ENCODE measurements at places on chromosomes 3 and 15. TPM values are rescaled to one million over a fixed set of nuclear protein-coding genes. Genes with fewer than 3 reads are reported as not detected.

GRCh38 chr15:57135800-57136199 is 217.4 kb downstream of the TCF12 start:
- H3K27me3 ChIP-seq, result no peaks in the 10 kb centered on the region
- no peak for DNase-seq
- peaks cover 37% of the 10 kb centered on the region for H3K4me1 ChIP-seq
- no peak overlapping the region for H3K27ac ChIP-seq

DNA sequence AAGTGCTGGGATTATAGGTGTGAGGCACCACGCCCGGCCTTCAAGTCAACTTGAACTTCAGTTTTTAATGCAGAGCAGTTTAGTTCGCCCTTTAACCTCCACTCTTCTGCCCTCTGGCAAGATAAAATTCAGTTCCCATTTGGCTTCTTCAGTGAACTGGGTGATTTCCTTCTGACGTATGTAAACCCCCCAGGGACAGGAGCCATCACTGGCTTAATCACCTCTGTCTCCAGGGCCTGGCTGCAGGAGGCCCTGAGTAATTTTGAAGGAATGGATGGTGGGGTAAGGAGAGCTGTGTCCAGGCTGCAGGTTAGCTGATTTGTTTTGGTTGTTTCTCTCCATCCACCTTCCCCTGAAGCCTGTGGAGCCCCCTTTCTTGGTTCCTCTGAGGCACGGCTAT is 11.9 kb downstream of the MCM2 start:
- H3K27me3 ChIP-seq, result no peaks in the 10 kb centered on the region
- H3K4me3 ChIP-seq, result no peak overlapping the region
- peaks cover 7% of the 10 kb centered on the region for H3K4me1 ChIP-seq
- peaks cover 93% of the 10 kb centered on the region for H3K36me3 ChIP-seq
- H3K27ac ChIP-seq, result no peak overlapping the region

DNA sequence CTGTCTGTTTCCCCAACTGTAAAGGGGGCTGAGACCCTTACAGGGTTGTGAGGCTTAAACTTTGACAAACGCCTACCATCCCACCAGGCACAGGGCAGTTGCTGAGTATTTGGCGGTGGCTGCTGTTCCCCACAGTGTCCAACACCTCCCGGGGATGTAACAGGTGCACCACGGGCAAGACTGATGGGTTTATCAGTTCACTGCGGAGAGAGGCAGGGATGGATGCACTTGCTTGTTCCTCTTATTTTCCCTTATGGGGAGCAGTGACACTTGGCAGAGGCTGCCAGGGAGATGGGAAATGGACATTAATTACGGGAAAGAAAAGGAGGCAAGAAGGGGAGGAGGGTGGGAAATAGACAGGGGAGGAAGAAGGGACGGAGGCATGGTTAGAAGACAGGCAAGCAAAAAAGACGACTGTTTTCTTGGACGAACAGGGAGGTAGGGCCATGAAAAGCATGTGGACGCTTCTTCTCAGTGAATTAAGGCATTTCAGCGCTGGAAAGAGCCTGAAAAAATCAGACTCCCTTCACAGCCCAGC is 16.6 kb upstream of the ADIPOQ start:
- H3K36me3 ChIP-seq, result peaks cover 3% of the 10 kb centered on the region
- peaks cover 21% of the 10 kb centered on the region for H3K4me1 ChIP-seq
- no peak for DNase-seq

- H3K36me3 ChIP-seq, result no peaks in the 10 kb centered on the region
- no peaks in the 10 kb centered on the region for H3K27me3 ChIP-seq
- H3K4me1 ChIP-seq, result no peaks in the 10 kb centered on the region
- no peak for DNase-seq
These were observed 215.3 kb upstream of the ROBO1 start for GRCh38 chr3:79983118-79983517.

DNA sequence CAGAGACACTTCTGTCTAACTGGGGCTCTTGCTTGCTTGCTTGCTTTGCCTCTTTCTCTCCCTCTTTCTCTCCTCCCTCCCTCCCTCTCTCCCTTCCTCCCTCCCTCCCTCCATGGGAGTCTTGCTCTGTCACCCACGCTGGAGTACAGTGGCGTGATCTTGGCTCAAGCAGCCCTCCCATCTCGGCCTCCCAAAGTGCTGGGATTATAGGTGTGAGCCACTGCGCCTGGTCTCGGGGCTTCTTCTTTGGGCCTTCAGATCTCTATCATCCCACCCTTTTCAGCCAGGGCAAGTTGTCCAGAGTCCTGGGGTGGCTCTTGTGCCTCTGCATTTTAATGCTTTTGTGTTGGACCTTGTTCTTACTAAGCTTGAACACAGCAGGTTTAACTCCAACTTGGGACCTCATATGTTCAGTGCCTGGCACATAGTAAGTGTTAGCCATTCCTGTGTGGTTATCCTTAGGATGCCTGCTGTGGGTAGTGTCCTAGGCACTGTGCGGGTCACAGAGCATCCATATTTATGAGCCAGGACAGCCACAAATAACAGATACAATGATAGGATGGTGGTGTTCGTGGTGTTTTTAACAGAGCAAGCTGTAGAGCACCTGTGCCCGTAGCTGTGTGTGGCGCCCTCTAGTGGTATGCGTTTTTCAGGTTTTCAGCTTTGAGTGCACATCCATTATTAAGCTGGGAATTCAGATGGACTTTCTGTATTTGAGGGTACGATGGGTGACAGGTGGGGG is 75.1 kb downstream of the CCK start:
- H3K4me3 ChIP-seq, result no peak overlapping the region
- H3K36me3 ChIP-seq, result peaks cover 45% of the 10 kb centered on the region
- no peaks in the 10 kb centered on the region for H3K27me3 ChIP-seq
- H3K4me1 ChIP-seq, result peaks cover 34% of the 10 kb centered on the region

DNA sequence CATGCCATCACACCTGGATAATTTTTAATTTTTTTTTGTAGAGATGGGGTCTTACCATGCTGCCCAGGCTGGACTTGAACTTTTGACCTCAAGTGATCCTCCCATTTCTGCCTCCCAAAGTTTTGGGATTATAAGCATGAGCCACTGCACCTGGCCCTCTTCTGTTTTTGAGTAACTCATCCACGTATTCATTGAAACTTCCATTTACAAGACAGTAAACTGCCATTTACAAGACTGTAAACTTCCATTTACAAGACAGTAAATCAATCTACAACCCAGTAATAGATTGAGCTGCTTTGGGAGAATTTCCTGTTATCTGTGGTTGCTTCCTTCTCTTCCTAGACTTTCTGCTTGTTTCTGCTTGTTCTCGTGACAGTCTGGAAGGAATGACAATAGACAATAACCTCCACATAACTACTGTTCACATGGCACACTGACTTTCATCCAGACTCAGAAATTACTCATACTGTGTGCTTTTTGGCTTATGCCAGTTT is 114.7 kb upstream of the CCNL1 start:
- peaks cover 1% of the 10 kb centered on the region for H3K27me3 ChIP-seq
- no peak overlapping the region for H3K27ac ChIP-seq

GRCh38 chr3:103786296-103786695 is 1351.5 kb downstream of the ZPLD1 start:
- no peaks in the 10 kb centered on the region for H3K27me3 ChIP-seq
- no peak for DNase-seq
- H3K4me1 ChIP-seq, result no peaks in the 10 kb centered on the region
- H3K36me3 ChIP-seq, result no peaks in the 10 kb centered on the region

GRCh38 chr15:66865622-66866611 is 163.9 kb downstream of the SMAD6 start:
- DNase-seq, result no peak
- H3K27me3 ChIP-seq, result peaks cover 7% of the 10 kb centered on the region
- peaks cover 11% of the 10 kb centered on the region for H3K4me1 ChIP-seq
- no peaks in the 10 kb centered on the region for H3K36me3 ChIP-seq

- H3K27me3 ChIP-seq, result no peaks in the 10 kb centered on the region
- H3K4me1 ChIP-seq, result peaks cover 11% of the 10 kb centered on the region
- H3K36me3 ChIP-seq, result peaks cover 12% of the 10 kb centered on the region
- H3K27ac ChIP-seq, result no peak overlapping the region
- DNase-seq, result no peak
- no peak overlapping the region for H3K4me3 ChIP-seq
These were observed 226.2 kb upstream of the TP63 start for GRCh38 chr3:189404797-189405484.

- H3K27ac ChIP-seq, result no peak overlapping the region
- peaks cover 15% of the 10 kb centered on the region for H3K4me1 ChIP-seq
- H3K4me3 ChIP-seq, result no peak overlapping the region
- no peaks in the 10 kb centered on the region for H3K36me3 ChIP-seq
These were observed 17.6 kb downstream of the DAZL start for GRCh38 chr3:16587681-16588060.

DNA sequence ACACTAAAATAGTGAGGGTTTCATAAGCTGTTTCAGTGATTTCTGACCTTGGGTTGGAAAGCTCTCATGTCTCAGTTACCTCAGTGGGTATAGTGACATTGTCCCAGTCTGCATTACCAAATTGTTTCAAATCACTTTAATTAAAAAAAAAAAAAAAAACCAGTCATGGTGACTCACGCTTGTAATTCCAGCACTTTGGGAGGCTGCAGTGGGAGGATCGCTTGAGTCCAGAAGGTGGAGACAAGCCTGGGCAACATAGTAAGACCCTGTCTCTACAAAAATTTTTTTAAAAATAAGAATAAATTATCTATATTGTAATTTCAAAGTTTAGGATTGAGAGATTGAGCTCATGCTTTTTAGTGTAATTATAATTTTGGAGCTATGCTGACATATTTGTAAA is 78.0 kb downstream of the MBNL1 start:
- H3K27ac ChIP-seq, result no peak overlapping the region
- DNase-seq, result no peak
- no peaks in the 10 kb centered on the region for H3K27me3 ChIP-seq
- peaks cover 32% of the 10 kb centered on the region for H3K36me3 ChIP-seq
- H3K4me3 ChIP-seq, result no peak overlapping the region
- H3K4me1 ChIP-seq, result peaks cover 23% of the 10 kb centered on the region

- no peaks in the 10 kb centered on the region for H3K27me3 ChIP-seq
- no peak for DNase-seq
- peaks cover 3% of the 10 kb centered on the region for H3K36me3 ChIP-seq
- no peak overlapping the region for H3K27ac ChIP-seq
These were observed 74.5 kb downstream of the FOXP1 start for GRCh38 chr3:71509066-71509465.

DNA sequence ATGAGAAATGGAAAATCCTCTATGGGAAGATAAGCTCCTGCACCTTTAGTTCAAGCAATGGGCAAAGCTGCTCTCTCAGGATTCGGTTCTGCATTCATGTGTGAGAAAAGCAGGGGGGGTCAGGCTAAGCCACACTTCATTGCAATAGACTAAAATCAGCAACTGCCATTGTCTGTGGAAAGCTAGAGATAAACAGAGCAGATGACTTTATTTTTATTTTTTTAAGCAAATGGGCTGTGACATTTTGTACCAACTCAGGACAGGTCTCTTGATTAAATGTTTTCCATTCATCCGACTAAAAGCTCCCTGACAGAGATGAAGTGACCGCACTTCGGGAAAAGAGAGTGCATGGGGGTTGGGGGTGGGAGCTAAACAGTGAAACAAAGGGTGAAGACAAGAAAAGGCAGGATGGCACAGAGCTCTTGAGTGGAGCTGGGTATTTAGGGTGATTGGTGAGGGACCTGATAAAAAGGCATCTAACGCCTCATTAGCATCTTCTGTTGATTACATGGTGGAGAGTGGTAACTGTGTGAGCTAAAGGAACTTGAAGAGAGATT is 987.4 kb downstream of the TUSC7 start:
- H3K4me3 ChIP-seq, result no peak overlapping the region
- no peaks in the 10 kb centered on the region for H3K36me3 ChIP-seq
- H3K27ac ChIP-seq, result no peak overlapping the region
- DNase-seq, result no peak

The RLBP1 gene
- 0.52 TPM for total RNA-seq

The FHIT gene
- total RNA-seq, result 20.5 TPM

The TEX55 gene
- total RNA-seq, result not detected

The IGF2BP2 gene
- total RNA-seq, result 0.05 TPM

The ASB14 gene
- total RNA-seq, result not detected

Data from activated T-helper 2 cell treated with anti-CD3 and anti-CD28 coated beads, Interferon-gamma antibody, Interleukin-2, Interleukin-4, amounts not matched to agents 10 μg/mL and 5 μg/mL and 100 μg/mL, durations not matched to agents 14 hours and 24 hours and 36 hours (primary cell).